ENCODE measurements at places on chromosomes 5 and 9.

GRCh38 chr9:129278391-129279237 lies 100.6 kb upstream of the IER5L start:
- no peak for DNase-seq

DNA sequence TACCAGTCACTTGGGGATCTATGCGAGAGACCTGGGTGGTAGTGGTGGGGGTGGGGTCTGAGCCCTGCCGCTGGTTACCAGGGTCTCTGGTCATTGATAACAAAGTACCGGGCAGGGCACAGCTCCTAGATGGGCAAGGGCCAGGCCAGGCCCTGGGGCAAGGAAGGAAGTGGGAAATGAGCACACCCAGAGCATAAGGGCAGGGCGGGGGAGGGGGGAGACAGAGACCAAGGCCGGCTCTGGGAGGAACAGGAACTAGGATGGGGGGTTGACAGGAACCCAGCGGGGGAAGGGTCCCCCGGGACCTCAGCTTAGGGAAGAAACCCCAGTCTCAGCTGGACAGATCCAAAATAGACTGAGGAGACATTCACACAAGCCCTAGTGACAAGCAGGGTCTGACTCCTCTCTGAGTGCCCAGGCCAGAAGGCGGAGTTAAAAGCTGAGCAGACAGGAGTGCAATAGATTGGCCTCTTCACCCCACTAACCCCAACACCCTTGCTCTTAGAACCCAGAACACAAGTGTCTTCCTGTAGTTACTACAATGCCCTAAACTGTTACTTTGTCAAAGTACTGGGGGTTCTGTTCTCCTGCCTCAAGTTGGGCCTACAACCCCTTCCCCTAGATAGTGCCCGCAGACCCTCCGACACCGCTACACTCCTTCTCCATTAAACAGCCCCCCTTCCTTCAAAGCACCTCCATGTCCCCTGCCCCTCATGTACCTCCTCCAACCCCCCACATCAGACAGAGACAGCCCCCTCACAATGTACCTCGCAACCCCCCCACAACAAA lies 628 bp downstream of the ATOSB start:
- DNase-seq = peak; percentile 46

GRCh38 chr9:127739614-127740330 lies 4.7 kb upstream of the TOR2A start:
- no peak for DNase-seq

GRCh38 chr9:20043035-20043434 lies 254.2 kb upstream of the SLC24A2 start:
- peak; percentile 4 for DNase-seq

GRCh38 chr9:38075272-38075671 lies 6.2 kb upstream of the SHB start:
- DNase-seq = no peak

GRCh38 chr5:34620185-34620584 lies 35.9 kb upstream of the RAI14 start:
- no peak for DNase-seq

DNA sequence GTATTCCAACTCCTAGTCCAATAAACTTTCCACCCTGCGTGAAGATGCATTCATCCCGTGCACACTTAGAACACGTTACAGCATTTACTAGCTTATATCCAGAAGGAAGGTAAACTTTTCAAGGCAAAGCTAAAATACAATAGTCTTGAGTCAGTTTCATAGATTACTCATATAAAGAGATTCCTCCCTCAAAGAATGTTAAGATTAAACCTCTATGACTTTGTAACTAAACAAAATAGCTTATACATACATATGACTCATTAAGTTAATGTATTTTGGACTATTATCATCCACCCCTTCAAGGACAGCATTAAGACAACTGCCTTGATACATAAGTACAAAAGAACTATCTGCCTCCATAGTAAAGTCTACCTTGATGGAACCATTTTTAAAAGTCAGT lies 36.1 kb downstream of the TLE1 start:
- DNase-seq = no peak

DNA sequence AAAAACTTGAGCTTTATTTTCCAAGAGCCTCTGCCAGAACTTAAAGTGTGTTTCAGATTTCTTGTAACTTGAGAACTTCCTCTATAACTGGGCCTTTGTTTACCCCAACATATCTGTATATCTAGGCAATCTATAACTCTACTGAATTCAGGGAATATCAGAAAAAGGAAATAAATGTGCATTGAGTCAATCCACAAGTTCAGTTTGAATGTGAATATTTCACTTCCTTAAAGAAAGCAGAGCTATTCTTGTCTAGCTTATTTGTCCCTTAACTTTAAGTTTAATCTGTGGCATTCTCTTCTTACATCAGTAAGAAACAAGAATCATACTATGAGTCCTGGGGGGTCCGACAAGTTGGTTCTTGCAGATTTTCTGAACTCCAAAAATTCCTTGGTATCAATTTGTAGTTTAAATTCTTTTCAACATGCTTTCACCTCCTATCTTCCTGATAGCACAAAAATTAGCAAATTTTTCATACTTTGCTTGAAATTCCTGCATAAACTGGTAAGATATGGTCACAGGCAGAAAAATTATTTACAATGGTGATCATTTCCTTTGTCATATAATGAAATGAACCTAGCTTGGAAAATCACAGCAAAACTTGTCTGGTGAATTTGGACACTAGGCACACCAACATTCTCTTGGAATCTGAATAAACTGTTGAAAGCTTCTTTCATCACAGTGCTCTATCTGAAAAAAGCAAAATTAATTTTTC lies 19.8 kb upstream of the ITGA1 start:
- no peak for DNase-seq

DNA sequence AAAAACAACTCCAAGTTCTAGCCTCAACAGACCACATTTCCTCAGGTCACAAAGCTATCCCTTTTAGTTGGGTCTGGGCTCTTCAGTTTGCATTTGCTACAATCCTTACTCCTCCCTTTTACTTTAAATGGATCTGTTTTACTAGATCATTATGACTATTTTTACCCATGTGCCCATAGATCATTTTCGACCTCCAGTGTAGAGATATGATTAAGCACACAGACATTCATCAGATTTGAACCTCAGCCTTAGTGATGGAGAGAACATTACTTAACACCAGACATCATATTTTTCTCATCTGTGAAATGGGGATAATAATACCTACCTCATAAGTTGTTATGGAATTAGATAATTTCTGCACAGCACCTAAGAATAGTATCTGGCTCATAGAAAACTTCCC lies 141.9 kb downstream of the NPR3 start:
- no peak for DNase-seq

GRCh38 chr5:96962540-96962991 lies 26.7 kb downstream of the LNPEP start:
- DNase-seq = peak; percentile 35

- DNase-seq = no peak
Observed at GRCh38 chr9:90256345-90256744, 386.3 kb downstream of the DIRAS2 start.

- DNase-seq = peak; percentile 25
Observed at GRCh38 chr5:157072508-157072907, 13.6 kb upstream of the HAVCR1 start.

- no peak for DNase-seq
Observed at GRCh38 chr5:143231973-143232812, 171.3 kb downstream of the NR3C1 start.

DNA sequence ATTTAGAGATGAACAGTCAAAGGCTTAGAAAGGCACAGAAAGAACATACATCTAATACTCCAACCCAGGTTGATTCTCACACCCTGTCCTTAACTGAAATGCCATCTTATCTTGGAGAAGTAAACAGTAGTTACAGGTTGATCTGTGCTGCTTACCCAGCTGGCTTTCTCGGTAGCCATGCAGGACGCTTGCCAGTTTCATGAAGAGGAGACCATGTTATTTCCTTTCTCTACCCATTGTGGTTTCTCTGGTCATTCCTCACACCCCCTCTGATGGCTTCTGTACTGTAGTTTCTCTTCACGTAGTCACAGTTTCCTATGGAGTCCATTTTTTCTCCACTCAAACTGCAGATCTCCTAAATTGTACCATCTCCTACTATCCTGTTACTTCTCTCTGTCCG lies 206.0 kb downstream of the SGCD start:
- DNase-seq = no peak

DNA sequence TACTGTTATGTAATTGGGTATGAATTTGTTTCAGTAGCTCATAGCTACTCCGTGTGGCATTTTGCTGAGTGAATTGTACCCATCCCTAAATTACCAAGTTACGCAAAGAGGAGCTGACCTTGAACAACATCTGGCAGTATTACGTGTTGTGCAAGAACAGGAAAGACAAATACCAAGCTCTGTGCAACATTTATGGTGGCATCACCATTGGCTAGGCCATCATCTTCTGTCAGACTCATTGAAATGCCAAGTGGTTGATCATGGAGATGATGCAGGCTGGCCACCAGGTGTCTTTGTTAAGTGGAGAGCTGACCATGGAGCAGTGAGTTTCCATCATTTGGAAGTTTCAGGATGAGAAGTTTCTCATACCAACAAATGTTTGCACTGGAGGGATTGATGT lies 15.0 kb downstream of the ZSWIM6 start:
- no peak for DNase-seq

DNA sequence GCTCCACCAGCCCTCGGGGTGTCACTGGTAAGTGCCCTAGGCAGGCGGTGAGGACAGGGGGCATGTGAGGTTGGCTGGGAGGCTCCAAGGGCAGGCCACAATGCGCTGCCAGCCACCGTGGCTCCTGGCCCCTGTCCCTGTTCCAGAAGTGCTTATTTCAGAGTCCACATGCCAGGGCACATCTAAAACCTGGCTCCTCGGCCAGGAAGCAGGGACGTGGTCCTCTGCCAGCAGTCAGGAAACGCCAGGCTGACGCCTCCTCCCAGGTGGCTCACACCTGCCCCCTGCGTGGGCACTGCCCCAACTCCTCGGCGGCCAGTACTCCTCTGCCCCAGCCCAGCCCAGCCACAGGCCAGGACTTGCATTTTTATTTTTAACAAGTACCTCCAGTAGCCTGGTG lies 68.5 kb downstream of the SECISBP2 start:
- no peak for DNase-seq

DNA sequence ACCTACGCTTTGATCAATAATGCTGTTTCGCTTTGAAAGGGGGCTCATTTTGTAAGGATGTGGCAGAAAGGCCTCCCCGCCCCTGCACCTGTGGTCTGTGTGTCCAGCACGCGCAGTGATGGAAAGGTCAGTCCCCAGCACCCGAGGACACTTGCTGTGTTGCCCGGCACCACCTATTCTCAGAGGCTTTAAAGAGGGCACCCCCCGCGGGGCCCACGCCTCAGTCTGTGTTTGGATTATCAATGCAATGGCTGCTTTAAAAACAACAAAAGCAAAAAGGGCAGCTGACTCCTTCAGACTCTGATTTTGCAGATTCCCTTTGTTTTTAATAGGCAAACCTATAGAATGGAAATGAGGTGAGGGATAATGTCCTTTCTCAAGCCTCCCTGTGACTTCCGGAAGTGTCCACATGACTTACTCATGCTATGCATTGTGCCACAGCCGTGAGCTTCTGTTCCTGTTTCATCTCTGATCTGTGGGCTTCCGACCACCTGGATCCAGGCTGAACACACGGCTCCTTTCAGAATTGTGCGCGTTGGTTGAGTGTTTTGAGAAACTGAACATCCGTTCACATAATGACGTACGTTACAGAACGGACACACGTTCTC lies 416.2 kb downstream of the IRX2 start:
- DNase-seq = no peak

DNA sequence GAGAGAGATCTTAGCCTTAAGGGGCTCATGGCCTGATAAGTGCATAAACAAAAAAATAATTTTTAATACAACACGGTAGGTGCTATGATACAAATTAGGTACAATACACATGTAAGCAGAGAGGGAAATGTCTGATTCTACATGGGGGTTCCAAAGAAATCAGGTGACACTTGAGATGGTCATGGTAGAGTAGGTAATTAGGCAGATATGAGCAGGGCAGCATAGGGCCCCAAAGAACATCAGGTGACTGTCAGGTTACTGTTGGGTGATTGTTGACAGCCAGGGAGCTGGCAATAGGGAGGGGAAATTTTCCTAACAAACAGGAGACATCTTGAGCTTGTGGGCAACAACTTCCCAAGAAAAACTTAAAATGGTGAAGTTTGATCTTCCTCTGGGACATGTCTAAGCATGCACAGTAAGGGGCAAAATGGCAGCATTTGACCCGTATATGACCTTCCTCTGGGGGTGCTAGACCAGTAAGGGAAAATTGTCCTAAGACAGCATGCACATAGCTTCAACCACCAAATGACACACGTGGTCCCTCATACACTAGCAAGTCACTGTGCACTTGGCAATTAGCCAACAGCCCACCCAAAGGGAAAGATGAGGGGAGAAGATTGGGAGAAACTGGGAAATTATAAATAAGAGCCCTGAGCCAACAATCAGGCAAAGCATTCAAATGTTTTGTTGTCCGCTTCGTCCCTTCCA lies 37.3 kb upstream of the TENT4A start:
- no peak for DNase-seq

GRCh38 chr9:137138722-137139467 lies at the start of gene GRIN1:
TSS of gene GRIN1 (plus strand) at chr9:137139154. CDS start at chr9:137139487, 333 bp downstream.
- peak; percentile 37 for DNase-seq

DNA sequence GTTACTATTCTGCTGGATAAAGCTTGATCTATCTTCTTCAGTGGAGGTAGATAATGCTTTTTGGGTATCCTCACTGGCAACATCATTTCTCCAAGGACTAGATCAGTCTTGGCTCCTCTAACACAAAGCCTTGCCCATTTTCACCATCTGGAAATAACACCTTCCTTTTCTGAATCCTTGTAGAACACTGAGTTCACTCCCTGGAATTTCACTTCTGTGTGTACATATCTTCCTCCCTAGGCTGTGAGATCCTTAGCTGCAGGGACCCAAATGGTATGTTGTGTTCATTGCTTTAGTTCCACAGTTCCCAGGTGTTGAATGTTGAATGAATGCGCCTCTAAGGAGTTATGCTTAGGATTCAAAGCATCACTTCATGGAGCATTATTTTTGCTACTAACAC lies 16.7 kb upstream of the SLC36A1 start:
- no peak for DNase-seq

- no peak for DNase-seq
Observed at GRCh38 chr5:174301848-174302625, 256.5 kb downstream of the NSG2 start.

DNA sequence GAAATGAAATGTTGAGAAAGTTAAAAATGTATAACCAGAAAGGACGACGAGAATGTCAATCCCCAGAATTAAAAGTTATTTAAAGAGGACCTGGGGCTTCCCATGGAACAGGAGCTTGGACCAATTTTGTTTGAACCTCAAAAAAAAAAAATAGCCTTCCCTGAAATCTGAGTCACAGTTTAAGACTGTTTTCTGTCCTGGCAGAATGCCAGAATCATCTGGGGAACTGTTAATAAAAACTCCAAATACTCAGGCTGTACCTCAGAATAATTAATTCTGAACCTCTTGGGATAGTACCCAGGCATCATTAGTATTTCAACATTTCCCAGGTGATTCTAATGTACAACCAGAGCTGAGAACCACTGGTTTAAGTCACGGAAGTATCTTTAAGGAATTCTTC lies 102.2 kb upstream of the SLCO6A1 start:
- DNase-seq = no peak

- no peak for DNase-seq
Observed at GRCh38 chr5:55456216-55456895, 78.4 kb downstream of the PLPP1 start.

GRCh38 chr5:179772351-179772750 lies 21.4 kb upstream of the LTC4S start:
- DNase-seq = no peak
